ENCODE measurements at places on chromosomes 3 and 15. TPM values are rescaled to one million over a fixed set of nuclear protein-coding genes. Genes with fewer than 3 reads are reported as not detected.
A peak's percentile ranks its signal among the peaks of the same experiment; 100 is the strongest.

DNA sequence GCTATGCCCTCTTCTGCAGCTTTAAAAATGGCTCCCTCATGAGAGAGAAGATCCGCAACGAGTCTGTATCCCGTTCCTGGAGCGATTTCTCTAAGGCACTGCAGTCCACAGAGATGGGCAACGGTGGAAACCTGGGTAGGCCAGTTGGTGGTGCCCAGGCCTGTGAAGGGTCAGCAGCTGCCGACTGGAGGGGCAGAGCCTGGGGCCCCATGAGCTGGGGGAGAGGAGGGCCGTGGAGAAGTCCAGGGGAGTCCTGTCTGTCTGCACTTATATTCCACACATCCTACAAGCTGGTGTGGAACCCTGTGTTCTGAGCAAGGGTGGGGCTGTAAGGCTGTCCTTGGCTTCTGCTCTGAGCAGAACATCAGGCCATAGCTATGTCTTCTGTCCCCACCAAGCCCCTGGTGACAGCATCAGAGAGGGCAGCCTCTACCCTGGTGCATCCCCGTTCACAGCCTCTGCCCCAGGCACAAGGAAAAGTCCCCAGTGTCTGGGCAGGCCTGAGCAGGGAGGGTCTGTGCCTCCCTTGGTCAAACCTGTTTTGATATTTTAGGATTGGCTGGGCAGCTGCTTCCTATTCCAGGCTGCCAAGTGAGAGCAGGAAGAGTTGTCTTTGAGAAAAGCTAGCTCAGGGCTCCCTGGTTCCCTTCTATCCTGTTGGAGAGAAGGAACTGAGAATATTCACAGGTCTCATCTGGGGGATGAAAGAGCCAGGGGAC is 29.7 kb downstream of the XYLB start:
- H3K4me1 ChIP-seq, result peaks cover 16% of the 10 kb centered on the region
- H3K27me3 ChIP-seq, result no peaks in the 10 kb centered on the region
- H3K27ac ChIP-seq, result no peak overlapping the region
- DNase-seq, result no peak
- H3K4me3 ChIP-seq, result no peak overlapping the region
- peaks cover 8% of the 10 kb centered on the region for H3K36me3 ChIP-seq

GRCh38 chr15:25678500-25678855 is 184.6 kb downstream of the ATP10A start:
- no peak overlapping the region for H3K4me3 ChIP-seq
- H3K27me3 ChIP-seq, result no peaks in the 10 kb centered on the region
- H3K36me3 ChIP-seq, result no peaks in the 10 kb centered on the region
- no peaks in the 10 kb centered on the region for H3K4me1 ChIP-seq
- H3K27ac ChIP-seq, result no peak overlapping the region

DNA sequence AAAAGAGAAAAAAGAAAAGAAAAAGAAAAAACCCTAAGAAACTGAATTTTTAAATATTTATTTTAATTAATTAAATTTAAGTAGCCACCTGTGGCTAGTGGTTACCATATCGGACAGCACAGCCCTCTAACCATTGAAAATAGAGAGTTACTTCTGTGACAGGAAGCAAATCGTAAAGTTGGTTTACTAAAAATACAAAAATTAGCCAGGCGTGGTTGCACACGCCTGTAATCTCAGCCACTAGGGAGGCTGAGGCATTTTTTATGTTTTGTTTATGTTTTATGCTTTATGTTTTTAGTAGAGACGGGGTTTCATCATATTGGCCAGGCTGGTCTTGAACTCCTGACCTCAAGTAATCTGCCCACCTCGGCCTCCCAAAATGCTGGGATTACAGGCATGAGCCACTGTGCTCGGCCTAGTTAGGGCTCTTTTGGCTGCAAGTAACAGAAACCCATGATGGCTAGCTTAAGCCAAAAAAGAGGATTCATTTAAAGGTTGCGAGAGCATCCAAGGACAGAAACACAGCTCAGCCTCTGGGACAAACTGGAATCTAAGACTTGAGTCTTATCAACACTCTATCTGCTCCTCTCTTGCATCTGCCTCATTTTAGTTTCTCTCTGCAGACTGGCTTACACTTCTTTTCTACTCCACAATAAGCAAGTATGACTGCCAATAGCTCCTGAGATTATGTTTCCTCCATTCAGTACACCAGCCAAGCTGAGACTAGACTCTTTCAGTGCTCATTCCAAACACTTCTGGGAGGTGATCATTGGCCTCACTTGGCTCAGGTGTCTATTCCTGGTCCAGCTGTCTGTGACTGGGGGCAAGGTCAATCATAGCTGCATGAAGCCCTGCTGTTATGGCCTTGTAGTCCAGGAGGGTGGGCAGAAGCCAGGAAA is 6.8 kb upstream of the SKIL start:
- H3K27me3 ChIP-seq, result no peaks in the 10 kb centered on the region
- no peaks in the 10 kb centered on the region for H3K4me1 ChIP-seq
- H3K27ac ChIP-seq, result no peak overlapping the region
- DNase-seq, result no peak
- no peaks in the 10 kb centered on the region for H3K36me3 ChIP-seq
- H3K4me3 ChIP-seq, result no peak overlapping the region

DNA sequence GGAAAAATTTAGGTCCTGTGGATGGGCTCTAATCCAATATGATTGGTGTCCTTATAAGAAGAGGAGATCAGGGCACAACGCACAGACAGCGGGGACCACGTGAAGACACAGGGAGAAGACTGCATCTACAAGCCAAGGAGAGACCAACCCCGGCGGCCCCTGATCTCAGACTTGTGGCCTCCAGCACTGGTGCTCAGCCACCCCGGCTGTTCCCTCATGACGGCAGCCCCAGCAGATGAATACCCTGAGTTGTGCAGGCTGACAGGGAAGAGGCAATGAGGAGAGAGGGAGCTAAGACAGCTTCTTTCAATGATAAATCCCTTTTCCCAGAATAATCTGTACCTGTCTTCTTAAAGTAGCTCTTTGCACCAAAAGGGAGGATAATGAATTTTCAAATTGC is 33.3 kb upstream of the CGNL1 start:
- no peaks in the 10 kb centered on the region for H3K4me1 ChIP-seq
- H3K27ac ChIP-seq, result no peak overlapping the region
- DNase-seq, result no peak
- no peaks in the 10 kb centered on the region for H3K36me3 ChIP-seq

CAPN3 gene
- 2.4 TPM for total RNA-seq

DNA sequence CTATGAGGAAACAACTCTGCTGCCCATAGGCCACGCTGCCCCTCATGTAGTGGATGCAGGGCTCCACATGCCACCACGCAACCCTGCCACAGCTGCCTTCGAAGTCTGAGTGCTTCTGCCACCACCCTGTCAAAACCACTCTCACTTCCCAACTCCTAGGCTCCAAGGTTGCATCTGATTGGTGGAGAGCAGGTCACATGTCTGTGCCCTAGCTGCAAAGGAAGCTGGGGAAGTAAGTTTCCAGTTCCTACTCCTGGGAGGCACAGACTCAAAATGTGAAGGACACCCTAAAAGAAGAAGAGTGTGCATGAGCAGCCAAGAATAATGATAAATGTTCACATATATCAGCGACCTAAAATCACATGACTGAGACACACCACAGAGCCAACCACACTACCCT is 31.9 kb upstream of the TICRR start:
- no peak overlapping the region for H3K27ac ChIP-seq
- H3K4me1 ChIP-seq, result no peaks in the 10 kb centered on the region
- H3K27me3 ChIP-seq, result no peaks in the 10 kb centered on the region
- no peak for DNase-seq
- no peaks in the 10 kb centered on the region for H3K36me3 ChIP-seq

GRCh38 chr3:38253704-38254103 is 11.9 kb upstream of the SLC22A13 start:
- no peak overlapping the region for H3K27ac ChIP-seq
- no peaks in the 10 kb centered on the region for H3K27me3 ChIP-seq
- DNase-seq, result no peak
- H3K4me1 ChIP-seq, result no peaks in the 10 kb centered on the region

- no peak overlapping the region for H3K27ac ChIP-seq
- H3K27me3 ChIP-seq, result no peaks in the 10 kb centered on the region
- H3K4me1 ChIP-seq, result no peaks in the 10 kb centered on the region
These were observed 39.4 kb downstream of the AGTR1 start for GRCh38 chr3:148737104-148737530.

PTH1R gene
- 0.80 TPM for total RNA-seq

DNA sequence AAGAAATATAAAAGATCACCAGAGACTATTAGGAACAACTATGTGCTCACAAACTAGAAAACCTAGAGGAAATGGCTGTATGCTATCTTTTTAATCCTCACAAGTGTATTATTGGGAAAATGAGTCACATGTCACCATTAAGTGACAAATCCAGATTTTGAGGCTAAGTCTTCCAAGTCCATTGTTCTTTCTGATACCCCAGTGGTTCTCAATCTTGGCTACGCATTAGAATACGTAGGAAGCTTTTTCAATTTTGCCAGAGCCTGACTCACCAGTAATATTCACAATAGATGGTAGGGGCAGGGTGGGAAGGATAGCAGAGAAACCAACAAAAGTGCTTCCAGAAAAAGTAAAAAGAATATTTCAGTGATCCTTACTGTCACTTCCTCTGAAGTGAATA is 117.0 kb downstream of the FILIP1L start:
- H3K4me3 ChIP-seq, result no peak overlapping the region
- H3K4me1 ChIP-seq, result no peaks in the 10 kb centered on the region
- H3K36me3 ChIP-seq, result no peaks in the 10 kb centered on the region
- no peak for DNase-seq
- no peak overlapping the region for H3K27ac ChIP-seq

GAP43 gene
- total RNA-seq, result 0.42 TPM

- no peaks in the 10 kb centered on the region for H3K4me1 ChIP-seq
- no peaks in the 10 kb centered on the region for H3K36me3 ChIP-seq
- H3K27ac ChIP-seq, result no peak overlapping the region
- no peaks in the 10 kb centered on the region for H3K27me3 ChIP-seq
- no peak overlapping the region for H3K4me3 ChIP-seq
- DNase-seq, result no peak
These were observed 38.4 kb downstream of the MEIS2 start for GRCh38 chr15:37061996-37062395.

RBPMS2 gene
- 0.19 TPM for total RNA-seq

DNA sequence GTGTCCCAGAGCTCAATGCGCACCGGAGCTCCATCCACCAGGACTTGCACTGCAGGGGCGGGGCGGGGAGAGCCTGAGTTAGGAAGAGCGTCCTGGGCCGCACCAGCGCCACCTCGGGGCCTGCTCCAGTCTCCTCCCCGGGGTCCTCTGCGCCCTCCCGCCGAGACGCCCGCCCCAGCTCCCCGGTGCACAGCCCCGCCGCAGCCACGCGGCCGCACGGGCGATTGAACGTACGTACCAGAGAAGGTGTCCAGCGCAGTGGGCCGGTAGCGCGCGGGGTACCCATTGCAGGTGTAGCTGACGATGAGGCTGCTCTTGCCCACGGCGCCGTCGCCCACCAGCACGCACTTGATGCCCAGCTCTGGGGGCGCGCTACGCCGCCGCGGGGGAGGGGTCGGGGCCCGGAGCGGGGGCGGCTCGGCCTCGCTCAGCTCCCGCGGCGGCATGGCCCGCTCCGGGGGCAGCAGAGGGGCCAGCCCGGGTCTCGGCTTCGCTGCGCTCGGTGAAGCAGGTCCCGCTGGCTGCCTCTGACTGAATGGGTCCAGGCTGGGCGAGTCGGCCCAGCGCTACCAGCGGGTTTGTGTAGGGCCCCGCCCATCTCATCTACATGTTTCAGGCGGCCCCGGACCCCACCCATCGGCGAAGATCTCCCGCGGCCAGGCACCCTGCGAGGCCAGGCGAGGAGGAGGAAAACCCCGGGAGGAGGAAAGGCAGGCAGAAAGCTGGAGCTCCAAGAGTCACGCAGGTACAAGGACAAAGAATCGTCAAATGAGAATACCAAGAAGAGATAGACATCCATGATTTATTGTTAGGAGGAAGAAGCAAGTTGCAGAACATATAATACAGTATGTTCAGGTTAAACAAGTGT is at the start of gene RHOV:
Gene RHOV (minus strand): TSS at position 541 of the 868 bp plus-strand sequence. CDS start 95 bp downstream, at position 446.
- H3K27me3 ChIP-seq, result peaks cover 27% of the 10 kb centered on the region
- H3K36me3 ChIP-seq, result no peaks in the 10 kb centered on the region
- DNase-seq, result peak; percentile 48
- H3K27ac ChIP-seq, result no peak within 1 kb of the TSS

CCR4 gene
- 32.8 TPM for total RNA-seq

All from thymus (tissue), 14 donors.